Stimulated activated CD4-positive, alpha-beta T cell treated with anti-CD3 and anti-CD28 coated beads, TNF-alpha, amount 100 ng/mL, for 1 hour (primary cell): ENCODE measurements at places on chromosomes 3 and 15.

- no peak for DNase-seq
Measured at GRCh38 chr3:135736740-135737139, 228.8 kb upstream of the PPP2R3A start.

GRCh38 chr3:99659032-99659431, 20.6 kb downstream of the COL8A1 start:
- DNase-seq: no peak

- DNase-seq: no peak
Measured at GRCh38 chr3:149511040-149511626, 36.6 kb downstream of the TM4SF4 start.

DNA sequence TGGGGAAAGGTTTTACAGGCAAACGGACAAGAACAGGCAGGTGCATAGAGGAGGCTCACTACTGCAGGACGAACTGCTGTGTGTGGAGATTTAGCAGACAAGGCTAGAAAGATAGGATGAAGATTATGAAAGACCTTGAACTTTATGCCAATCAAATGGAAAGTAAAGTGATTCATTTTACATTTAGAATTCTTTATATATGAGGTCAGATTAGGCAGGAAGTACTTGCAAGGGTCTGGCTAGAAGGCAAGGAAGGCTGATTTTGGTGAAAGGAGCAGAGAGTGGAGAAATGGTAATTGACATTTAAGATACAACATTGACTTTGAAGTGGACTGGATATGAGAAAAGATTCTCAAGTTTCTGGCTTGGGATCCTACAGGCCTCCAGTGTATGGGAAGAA, 33.6 kb downstream of the PLSCR4 start:
- no peak for DNase-seq

DNA sequence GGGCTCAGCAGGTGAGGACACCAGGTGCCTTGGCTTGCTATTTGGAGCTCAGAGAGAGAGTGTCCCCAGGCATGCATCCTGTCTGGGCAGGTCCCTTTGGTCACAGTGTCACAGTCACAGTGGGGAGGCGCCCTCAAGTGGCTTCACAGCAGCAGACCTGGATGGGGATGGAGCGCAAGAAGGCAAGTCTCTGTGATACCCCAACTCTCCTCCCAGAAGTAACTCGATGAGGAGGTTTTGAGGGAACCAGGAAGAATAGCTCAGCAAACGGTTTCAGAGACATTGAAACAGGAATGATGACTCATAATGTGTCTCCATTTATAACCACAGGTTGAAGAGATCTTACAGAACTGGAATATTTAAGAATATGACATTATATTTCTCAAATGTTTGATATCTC, 66.5 kb upstream of the SH3GL3 start:
- no peak for DNase-seq

DNA sequence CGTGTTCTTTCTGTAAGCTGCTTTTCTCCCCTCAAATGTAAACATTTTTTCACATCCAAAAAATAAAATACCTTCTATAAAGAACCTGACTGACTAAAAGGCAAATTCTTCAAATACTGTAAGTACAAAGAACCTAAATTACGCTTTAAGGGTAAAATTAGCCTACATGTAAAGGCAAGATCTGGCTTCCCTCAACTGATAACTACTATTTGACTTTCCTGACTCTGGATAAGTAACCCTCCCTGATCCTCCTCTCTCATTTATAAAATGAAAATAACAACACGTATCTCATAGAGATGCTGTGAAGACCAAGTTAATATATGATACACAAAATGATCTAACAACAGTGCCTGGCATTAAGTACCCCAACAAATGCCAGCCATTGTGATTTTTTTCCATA, 12.2 kb downstream of the ADAM10 start:
- no peak for DNase-seq
